ENCODE measurements at places on chromosomes 3 and 15. TPM values are rescaled to one million over a fixed set of nuclear protein-coding genes. Genes with fewer than 3 reads are reported as not detected.
A peak's percentile ranks its signal among the peaks of the same experiment; 100 is the strongest.

MCF2L2 gene
- polyA plus RNA-seq = 0.97 TPM

STX19 gene
- 0.29 TPM for polyA plus RNA-seq

DNA sequence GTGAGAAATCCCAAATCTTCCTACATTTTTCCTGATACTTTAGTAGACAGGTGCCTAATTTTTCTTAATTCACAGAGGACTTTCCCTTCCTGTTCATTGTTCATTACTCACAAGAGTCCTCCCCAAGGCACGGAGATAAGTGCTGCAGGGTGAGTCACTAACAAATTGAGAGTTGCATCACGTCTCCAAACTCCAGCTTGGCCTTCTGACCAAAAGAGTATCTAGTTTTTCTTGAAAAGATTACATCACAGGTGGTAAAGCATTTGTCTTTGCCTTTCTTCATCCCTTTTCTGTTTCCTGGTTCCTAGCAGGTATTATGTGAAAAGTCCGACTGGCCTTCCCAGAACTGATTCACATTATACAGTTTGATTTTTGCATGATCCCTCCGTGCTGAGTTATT lies 24.9 kb upstream of the RASGRP1 start:
- DNase-seq = no peak

DNA sequence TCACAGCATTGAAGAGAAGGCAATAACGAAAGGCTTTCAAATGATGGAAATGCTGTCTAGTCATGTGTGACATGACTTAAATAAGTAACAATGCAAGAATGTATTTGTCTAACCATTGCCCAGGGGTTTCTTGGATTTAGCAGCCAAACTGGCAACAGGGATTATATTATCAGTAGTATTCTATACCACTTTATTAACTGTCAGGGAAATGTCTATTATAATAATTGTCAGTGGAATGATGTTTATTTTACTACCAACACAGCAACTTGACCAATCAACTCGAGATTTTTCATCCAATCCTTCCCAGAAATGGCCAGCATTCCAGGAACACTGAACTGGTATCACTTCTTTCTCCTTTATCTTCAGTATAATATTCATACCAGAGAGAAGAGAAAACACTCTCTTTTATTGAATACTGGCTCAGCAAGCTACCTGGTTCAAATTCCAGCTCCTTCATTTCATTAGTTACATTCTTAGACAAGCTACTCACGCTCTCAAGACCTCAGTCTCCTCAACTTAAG lies 66.2 kb downstream of the FOXP1 start:
- no peak for DNase-seq

DNA sequence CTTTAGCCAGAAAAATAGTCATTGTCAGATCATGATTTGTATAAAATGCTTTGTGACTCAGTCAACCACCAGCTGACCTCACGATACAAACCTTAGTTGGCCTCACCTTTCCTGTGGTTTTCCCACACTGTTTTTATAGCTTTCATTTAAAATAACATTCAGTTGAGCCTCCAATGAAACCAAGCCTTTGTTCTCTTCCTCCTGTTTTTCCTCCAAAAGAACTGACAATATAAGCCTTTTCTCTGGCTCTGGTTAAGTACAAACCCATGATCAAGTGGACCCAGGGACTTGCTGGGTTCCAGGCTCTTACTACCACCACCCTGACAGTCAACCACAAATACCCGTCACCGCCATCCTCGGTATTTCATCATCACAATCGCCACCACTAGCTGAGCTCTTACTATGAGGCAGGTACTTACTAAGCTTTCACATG lies 81.7 kb downstream of the TAMM41 start:
- no peak for DNase-seq

DNA sequence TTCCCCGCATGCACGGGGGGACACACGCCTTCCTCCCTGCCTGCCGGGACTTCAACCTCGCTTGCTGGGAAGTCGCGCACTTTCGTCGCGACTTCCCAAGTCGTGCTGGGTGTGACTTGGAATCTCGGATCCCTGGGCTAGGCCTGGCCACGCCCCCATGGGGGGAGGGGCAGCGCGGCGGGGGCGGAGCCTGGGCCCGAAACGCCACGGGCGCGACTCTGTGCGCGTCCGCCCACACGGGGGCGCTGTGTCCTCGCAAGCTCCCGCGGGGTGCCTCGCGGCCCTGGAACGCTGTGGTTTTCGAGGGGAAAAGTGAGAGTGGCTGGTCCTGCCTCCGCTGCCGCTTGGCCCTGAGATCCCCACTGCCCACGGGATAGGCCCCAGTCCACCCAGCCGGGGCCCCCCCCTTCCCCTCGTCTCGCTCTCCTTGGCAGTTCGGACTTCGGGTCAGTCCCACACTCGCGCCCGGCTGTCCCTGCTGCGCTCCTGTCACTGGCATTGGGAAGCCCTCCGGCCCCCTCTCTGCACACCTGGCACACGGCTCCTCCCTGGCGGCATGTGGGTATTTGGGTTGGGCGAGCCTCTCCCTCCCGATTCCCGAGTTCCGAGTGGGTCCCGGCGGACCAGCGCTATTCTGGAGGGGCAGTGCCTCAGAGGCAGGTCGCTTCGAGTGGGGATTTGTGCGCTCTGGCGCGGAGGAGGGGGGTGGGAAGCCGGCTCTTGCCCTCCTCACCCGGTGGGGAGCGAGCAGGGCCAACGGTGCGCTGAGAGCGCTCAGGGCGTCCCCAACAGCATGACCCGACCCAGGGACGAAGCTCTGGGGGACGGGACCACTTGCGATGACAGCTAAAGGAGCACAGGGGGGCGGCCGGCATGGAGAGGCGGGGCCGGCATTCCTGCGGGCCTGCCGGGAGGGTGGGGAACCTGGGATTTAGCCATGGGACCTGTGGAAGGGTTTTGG lies 23.6 kb downstream of the SEC61A1 start:
- peak; percentile 74 for DNase-seq

DNA sequence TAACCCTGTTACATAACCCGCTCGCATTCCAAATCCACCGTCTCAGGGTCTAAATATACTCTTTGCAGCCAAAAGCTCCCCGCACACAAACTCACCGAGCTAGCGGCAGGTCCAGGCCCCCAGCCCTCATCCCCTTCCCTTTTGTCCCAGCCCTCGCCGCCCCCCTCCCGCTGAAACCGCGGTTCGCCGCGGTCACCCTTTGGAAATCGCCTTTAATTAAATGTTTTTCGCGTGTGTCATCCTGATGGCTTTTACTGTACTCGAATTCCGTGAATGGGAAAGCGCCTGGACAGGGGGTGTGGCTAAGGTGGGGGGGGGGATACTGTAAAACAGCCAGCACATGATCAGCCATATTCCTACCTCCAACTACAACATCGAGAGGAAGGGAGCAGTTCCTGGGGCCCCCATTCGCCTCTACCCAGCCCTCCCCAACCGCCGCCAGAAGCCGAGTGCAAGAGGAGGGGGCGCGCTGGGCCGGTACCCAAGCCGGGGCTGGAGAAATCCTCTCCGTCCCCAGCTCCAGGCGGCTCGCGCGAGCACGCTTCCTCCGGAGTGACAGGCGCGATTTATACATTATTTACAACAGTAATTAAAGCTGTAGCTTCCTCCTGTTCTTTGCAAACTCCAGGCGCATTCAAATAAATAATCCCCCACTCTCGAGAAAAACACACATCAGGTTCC lies 1.7 kb downstream of the RORA start:
- DNase-seq = peak; percentile 43

DNA sequence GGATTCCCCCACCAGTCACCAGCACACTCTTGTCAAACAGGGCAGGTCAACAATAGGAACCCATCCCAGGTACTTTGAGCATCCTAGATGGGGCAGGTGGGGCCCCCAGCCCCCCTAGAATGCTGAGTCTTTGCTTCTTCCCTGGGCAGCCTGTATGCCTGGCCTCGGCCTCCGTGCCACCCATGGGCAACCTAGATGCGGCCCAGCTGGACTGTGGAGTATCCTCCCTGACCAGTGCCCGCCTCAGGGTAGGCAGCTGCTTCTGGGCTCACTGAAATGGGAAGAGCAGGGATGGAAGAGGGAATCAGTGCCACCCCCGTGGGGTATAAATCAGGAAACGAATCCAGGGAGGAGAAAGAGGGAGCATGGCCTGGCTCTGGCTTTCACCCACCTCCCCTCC lies 10.9 kb downstream of the DNAH1 start:
- DNase-seq = no peak

- no peak for DNase-seq
Measured at GRCh38 chr3:121126033-121126706, 218.2 kb downstream of the STXBP5L start.

DNA sequence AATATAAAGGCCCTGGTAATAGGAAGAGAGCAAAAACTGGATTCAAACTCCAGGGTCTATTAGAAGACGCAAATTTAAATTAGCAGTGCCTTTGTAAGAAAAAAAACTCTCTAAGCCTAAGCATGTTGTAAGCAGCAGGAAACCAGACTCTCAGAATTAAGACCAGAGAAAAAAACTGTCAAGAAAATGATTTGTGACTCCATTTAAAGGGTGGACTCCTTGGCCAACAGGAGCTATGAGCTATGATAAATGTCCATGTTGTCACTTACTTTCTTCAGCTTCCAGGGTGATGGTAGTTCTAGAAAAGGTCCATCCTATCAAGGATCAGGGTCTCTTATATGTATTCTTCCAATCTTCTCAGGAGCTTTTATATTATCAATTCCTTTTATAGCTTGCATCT lies 34.9 kb upstream of the CCDC50 start:
- DNase-seq = no peak

DNA sequence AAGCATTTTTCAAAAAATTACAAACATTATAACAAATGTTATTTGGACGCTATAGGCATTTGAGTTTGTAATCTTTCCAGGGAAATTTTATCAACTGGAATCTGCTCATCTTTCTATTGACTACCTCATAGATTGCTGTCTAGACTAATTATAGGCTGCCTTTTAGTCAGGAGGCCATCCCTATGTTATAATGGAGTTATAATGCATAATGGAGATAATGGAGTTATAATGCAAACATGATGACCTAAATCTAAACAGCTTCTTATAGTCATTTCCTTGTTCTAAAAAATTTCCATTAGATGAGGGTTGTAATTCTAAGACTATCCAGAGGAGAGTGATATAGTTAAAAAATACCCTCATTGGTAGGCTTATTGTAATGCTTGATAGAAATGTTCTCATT lies 226.4 kb downstream of the SI start:
- no peak for DNase-seq

GRCh38 chr15:83030021-83030420 lies 18.6 kb upstream of the C15orf40 start:
- DNase-seq = no peak

GRCh38 chr3:16264174-16264707 lies 502 bp downstream of the DPH3 start:
- no peak for DNase-seq

GRCh38 chr3:139227165-139227564 lies 116.7 kb upstream of the MRPS22 start:
- DNase-seq = no peak

DNA sequence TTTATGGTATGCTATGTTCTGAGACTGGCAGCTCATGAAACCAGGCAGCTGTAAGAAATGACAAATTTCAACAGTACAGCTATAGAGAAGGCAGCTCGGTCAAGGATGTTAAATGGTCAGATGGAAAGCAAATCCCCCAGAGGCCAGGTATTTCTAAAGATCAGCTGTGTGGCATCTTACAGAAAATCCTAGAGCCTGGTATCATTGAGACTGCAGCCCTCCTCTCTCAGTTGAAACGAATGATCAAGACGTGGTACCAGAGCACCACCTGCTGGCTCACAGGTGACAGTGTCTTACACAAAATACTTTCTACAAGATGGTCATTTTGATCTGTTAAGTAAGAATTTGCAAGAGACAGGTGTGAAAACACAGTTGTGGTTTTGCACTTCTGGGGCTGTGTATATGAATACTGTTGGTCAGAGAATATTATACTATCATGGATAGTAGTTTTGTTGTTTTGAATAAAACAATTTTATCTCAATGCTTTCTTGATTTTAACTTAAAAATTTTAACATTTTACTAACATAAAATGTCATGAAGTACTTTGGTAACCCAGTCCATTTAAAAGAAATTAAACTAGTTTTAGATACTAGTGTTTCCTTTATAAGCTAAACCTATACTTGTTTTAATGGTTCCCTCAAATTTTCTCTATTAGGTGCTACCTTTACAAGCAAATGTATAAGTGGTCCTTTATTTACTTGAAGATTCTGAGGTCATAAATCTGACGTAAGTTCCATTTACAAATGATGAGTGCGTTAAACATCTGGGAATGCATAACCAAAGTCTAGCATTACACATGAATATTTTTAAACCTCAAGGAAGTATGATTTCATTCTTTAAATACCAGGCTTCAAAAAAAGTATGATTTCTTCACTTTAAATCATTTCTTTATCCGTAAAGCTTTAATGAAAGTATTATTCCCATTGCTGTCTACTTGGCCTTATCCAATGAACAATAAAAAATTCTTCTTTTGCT lies 121.8 kb downstream of the PDZRN3 start:
- peak; percentile 68 for DNase-seq

DNA sequence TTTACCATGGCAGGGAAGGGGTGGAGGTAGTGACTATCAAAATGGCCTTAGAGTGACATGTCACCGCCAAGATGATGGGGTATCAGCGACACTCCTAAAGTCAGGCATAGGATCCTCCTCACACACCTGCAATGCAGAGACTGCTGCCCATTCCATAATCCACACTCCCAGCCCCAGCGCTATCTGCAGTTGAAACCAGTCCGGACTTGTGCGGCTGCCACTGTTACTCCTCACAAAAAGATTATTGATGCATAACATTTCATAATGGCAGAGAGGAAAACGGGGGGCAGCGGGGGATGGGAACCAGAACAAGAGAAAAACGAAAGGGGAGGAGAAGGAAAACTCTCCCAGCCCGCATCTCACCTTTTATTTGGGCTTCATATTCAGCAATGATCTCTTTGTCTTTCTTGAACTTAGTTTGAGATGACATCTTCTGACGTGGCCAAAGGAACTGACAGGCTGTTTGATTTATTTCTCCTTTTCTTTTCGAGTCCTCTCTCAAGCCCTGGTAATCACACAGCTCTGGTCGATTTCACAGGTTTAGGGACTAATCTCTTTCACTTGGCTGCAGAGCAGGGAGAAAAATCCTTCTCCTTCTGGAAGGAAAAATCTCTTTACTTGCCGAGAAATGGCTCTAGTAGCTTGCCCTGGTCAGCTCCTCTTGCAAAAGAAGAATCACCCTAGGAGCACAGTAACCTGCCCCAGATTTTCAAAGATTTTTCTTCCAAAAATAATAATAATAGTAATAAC lies 749 bp downstream of the SRGAP3 start:
- no peak for DNase-seq

All from right renal pelvis (tissue), 4 donors.